ENCODE measurements at places on chromosomes 12 and 14.

- no peak for DNase-seq
These were observed 594 bp downstream of the ZCCHC8 start for GRCh38 chr12:122499991-122500684.

DNA sequence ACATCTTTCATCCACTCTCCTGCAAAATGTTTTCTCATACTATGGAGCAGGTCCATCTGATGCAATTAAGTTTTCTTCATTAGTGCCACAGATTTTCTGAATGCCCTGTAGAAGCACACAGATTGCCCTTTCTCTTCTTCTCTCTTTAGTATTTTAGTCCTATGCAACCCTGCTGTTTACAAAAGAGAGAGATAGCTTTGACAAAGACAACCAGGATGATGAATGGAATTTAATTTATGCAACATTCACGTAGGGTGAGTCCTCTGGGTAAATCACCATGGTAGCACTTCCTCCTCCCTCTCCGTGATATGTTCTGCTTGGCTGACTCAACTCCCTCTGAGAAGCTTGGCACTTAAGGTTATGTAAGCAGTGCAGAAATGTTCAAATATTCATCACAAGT is 400.9 kb upstream of the PDE3A start:
- no peak for DNase-seq

GRCh38 chr12:131642771-131643170 is 68.1 kb upstream of the SFSWAP start:
- DNase-seq: no peak

DNA sequence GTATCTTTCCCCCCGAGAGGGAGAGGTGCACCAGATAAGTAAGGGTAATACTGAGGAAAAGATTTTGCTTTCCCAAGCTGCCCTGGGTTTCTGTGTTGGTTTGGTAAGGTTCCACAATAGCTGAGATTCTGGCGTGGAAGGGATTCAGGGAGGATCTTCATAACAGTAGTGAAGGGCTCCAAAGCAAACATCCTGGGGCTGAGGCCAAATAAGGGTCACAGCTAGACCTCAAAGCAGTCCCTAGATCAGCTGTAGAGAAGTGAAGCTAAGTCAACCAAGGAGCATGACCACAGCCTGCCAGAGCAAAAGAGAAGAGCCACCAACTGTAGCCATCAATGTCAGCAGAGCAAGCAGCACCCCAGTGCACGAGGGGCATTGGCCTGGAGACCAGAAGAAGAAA is 73.2 kb upstream of the SLC35F4 start:
- DNase-seq: no peak

DNA sequence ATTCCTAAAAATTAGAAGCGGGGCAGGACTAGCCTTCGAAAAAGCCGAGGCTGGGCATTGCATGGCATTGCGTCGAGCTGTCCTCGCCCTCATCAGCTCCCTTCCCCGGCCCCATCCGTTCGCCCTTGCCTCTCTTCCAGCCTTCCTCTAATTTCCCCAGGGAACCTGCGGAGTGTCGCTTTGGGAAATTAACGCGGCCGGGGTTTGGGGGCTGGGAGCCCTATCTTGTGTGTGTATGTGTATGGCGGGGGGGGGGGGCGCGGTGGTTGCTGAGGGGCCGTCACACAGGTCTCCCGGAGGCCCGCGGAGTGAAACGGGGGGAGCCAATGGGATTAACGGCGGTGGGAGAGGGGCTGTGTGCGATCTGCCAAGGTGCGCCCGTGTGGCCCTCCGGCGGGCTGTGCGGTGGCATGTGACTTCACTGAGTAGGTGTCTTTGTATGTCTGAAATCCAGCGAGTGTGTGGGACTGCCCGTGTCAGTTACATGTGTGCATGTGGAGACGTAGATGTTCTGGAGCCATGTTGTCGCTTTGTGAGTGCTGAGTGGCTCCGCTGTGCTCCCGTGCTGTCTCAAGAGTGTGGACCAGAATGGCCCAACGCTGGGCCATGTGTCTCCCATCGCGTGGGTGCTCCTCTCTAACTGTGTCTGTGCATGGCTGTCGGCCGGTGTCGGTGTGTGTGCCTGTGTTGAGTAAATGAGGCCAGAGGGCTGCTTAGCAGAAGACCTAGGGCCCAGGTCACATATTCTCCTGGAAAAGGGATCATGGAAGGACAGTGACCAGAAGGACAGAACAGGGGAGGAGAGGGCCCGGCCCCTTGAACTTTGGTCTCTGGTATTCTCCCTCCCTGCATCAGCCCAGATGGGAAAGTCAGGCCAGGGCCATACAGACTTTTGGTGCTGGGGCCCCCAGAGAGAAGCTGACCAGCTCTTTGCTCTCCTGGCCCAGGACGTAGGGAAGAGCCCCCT is 1.5 kb downstream of the PTMS start:
- no peak for DNase-seq

GRCh38 chr12:127667131-127667685 is 599.8 kb upstream of the TMEM132C start:
- DNase-seq: no peak

DNA sequence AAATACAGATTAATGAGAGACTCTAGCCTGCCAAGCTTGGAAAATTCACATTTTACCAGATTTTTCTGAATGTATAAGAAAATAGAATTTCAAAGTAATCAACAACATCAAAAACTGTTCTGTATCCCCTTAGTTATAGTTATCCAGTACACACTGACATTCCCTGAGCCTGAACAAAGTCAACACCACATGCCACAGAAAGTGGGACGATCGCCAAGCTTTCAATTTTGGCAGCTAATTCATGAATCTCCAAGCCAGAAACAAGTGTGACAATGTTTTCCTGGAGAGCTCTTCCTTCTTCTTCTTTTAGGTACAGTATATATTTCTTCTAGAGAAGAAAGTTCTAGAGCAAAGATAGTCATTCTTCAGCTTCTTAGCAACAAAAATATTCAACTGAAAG is 290.2 kb downstream of the PRKD1 start:
- no peak for DNase-seq

GRCh38 chr12:20018406-20018805 is 349.9 kb upstream of the PDE3A start:
- DNase-seq: no peak

DNA sequence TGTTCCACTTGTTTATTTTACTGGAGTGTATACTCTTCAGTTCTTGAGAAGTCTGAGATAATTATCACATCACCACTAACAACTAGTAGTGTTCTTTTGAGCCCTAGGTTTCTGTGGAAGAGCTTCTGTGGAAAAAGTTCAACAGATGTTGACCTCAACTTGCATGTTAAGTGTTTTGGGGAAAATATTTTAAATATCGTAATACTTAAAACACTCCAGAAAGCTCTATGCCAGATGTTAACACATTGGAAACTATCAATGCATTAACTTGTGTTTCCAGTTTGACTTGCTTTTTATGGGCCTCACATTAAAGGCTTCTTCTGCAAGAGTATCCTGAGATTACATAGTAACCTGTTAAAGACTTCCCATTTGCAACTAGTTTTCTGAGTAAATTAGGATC is 173.1 kb downstream of the DUSP6 start:
- no peak for DNase-seq

GRCh38 chr14:99784508-99784907 is 8.7 kb upstream of the EML1 start:
- DNase-seq: no peak

DNA sequence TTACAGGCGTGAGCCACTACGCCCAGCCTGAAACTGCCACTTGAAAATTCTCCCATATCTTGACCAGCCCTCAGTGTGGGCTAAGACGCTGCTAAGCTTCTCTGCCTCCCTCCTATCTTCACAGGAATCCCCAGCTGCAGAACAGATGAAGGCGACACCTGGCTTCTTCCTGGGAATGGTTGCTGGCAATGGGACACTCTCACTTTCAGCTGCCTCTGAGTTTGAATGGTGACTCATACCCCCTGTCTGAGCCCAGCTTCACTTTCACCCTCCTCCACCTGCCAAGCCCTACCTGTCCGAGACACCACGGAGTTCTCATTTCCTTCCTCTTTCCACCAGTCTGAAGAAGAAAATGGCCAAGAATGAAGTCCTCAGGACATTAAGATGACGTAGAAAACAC is 18.3 kb upstream of the VASH1 start:
- no peak for DNase-seq

DNA sequence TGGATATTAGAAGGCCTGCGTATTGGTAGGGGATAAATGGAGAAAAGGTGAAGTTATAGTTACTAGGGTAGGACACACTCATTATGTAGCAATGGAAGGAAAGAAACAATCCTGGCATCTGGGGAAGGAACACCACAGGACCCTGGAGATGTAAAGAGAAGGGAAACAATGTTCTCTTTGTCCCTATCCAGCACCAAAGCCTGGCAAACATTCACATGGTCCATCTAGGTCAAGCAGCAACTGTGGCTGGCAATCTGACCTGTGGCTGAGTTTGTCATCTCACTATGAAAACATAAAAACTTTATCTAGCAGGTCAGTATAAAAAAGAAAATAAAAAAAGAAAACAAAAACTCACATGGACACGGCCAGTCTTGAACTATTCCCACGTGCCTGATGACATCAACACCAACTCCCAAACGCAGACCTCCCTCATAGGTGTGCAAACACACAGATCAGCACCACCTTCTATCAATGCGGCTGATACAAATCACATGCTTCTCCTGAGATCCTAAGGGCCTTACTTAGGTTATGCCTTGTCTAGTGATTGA is 2.6 kb downstream of the POMT2 start:
- no peak for DNase-seq

DNA sequence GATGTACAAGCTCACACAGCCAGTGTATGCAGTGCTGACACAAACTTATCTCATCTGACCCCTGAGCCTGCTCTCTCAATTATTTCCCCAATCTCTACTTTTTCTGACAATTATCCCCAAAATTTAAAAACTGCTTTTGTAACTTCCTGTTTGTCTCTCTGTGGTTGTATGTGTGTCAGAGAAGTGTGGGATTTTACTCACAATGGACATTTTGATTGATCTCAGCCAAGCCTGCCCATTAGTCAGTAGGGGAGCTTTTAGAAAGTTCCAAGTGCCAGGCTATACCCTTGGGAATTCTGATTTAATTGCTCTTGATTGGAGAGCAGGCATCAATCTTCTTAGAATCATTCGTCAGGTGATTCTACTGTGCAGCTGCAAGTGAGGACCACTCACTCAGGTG is 64.9 kb upstream of the LMNTD1 start:
- DNase-seq: no peak

DNA sequence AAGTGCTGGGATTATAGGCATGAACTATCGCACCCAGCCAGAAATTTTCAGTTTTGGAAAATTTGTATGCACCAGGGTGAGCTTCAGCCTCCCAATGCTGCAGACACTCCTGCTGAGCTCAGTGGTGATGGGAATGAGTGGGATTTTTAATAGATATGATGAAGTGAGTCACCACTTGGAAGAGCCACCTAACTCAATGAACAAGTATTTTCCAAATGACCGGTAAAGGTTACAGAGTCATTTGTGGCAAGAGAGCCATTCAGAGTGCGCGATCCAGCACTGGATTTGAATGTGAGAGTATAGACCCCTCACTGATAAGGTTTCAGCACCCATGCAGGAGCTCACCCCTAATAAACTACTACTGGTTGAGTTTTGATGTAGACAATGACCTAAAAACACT is 100.7 kb downstream of the PPP2R5C start:
- DNase-seq: no peak

DNA sequence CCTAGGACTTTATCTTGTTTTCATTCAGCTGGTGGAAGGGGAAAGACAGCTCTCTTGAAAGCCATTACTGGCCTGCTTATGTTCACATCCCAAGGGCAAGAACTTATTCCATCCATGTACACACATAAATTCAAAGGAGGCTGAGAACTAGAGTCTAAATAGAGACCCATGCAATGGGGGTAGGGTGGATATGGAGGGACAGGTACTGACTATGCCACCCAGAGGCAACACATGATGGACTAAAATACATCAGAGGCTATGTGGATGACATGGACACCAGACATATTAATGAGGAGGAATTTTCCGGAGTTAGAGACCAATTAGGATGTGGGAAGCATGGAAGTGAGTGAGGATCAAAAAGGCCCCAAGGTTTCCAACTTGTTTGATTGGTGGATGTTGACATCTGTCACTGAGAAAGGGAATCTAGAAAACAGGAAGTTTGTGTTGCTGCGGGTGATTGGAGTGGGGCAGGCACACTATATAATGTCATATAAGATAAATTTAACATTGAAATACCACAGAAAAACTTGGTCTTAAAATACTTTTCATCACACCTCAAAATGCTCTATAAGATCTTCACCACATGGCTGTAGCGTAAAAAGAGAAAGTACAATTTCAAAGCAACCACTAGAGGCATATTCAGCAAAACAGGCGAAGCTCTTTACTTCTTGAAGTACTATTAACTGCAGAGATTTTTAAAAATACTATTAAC is 130.4 kb downstream of the GRIP1 start:
- DNase-seq: no peak

DNA sequence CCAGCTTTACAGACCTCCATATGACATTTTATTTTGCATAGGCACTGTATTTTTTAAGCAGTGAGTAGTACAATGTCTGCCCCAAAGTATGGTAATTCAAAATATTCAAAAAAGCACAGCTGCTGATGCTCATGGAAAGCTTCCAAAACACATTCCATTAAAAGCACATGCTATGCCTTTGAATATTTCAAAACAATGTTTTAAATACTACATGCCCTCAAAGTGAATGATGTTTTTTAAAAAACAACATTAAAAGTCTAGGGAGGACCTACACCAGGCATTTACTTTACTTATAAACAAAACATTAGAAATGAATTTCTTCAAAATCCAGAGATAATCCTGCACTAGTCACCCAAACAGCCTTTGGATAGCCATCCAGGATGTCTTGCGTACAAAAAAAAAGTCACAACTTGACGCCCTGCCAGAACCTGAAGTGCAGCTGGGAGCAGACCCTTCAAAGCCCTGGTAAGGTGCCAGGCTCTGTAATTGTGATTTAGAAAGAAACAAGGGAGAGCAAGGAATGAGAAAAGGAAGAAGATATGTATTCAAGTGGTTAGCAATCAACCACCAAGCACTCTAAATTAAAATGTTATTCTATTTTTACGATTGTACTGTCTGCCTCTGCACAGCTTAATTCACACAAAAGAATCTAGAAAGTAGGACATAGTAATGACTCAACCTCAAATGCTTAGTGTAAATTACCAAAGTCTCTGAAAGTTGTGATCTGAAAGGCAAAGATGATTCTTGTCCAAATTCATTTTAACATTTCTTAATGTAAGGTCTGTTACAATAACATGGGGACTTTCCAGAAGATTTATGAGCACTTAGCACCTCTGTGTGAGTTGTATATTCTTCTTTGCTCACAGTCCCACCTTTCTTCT is 31.9 kb downstream of the CEP83 start:
- no peak for DNase-seq

- no peak for DNase-seq
These were observed 31.2 kb downstream of the CCDC59 start for GRCh38 chr12:82326905-82327503.

GRCh38 chr14:54549862-54550261 is 17.1 kb upstream of the SAMD4A start:
- DNase-seq: no peak

DNA sequence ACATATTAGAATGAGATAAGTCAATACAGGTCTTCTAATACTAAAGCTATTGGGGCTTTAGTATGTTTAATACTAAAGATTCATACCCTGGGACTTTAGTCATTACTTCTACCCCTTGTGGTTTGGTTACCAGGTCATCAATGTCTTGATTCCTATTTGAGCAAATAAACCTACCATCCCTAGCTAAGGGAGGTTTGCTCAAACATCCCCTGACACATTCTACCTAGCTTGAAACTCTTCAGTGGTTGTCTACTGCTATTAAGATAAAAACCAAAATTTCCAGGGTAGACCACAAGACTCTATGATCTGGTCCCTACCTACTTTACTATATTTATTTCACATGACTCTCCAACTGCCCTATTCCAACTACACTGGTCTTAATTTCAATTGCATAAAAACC is 7.3 kb upstream of the C2CD5 start:
- DNase-seq: no peak

- no peak for DNase-seq
These were observed 1393.3 kb upstream of the TMEM132C start for GRCh38 chr12:126873701-126874100.
